ENCODE measurements at places on chromosomes 2 and 18.

DNA sequence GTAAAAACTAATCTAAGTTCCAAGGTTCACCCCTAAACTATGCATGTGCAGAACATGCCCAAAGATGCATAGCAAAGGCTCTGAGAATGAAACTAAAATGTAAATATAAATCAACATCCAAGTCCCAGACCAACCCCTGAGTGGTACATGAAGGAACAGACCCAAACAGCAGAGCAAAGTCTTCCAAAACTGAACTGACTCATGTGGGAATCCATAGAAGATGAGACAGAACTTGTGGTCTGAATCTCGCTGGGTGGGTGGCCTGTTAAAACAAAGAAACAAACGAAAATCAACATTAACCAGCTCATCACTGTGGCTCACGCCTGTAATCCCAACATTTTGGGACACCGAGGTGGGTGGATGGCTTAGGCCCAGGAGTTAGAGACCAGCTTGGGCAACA lies 29.5 kb upstream of the ATRAID start:
- DNase-seq = no peak

GRCh38 chr2:192230889-192231453 lies 36.2 kb upstream of the TMEFF2 start:
- DNase-seq = no peak

DNA sequence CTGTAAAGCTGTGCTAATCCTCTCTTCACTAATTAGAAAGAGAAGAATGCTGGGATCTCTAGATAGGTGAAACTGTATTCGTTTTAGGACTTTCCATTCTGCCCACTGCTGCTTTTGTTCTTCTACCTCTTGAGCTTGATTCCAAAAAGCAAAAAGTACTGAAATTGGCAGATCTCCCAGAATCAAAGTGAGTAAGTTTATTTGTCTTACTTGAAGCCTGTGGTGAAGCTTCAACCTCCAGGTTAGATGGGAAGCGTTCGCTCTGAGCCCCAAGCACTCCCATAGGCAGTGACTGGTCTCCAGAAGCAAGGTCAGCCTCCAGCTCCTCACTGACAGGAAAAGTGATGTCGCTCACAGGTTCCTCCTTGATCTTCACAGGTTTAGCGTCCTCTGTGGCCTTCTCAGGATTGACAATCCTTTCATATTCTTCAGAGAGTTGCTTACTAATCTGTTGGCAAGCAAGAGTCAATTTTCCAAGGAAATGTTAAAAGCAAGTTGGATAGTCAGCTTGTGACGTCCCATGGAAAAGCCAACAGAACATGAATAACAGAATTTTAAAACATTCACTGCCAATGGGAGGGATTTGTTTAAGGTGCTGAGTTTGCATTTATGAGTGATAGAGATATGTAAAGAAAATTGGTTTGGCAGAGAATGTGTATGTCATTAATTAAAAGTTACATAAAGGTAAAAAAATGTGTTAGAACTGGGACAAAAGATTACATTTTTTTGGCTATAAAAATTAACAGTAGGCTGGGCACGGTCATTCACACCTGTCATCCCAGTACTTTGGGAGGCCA lies 8.1 kb downstream of the SUPT7L start:
- no peak for DNase-seq

- DNase-seq = peak; percentile 19
These were observed 50.6 kb downstream of the GALNT3 start for GRCh38 chr2:165743442-165743841.

GRCh38 chr2:113117541-113118262 lies 9.7 kb upstream of the IL1RN start:
- DNase-seq = no peak

GRCh38 chr2:188425266-188425665 lies 133.6 kb downstream of the GULP1 start:
- no peak for DNase-seq

DNA sequence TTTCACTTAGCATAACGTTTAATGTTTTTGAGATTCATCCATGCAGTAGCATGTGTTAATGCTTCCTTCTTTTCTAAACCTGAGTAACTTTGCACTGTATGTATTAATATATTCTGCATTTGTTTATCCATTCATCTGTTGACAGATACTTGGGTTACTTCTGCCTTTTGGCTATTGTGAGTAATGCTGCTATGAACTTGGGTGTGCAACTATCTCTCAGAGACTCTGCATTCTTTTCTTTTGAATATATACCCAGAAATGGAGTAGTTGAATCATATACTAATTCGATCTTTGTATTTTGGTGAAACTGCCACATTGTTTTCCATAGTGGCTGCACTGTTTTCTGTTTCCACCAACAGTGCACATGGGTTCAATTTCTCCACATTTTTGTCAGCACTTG lies 128.3 kb downstream of the SH3BP4 start:
- DNase-seq = no peak

DNA sequence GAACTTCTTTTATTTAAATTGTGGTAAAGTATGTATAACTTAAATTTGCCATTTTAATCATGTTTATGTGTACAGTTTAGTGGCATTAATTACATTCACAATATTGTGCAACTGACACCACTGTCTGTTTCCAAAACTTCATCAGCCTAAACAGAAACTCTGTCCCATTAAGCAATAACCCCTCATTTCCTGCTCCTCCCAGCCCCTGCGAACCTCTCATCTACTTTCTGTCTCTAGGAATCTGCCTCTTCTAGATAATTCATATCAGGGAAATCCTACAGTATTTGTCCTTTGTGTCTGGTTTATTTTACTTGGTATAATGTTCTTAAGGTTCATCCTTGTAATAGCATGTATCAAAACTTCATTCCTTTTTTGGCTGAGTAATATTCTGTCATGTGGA lies 75.1 kb downstream of the BOLA3 start:
- no peak for DNase-seq

- DNase-seq = no peak
These were observed 336.1 kb upstream of the PKDCC start for GRCh38 chr2:41711736-41712135.

DNA sequence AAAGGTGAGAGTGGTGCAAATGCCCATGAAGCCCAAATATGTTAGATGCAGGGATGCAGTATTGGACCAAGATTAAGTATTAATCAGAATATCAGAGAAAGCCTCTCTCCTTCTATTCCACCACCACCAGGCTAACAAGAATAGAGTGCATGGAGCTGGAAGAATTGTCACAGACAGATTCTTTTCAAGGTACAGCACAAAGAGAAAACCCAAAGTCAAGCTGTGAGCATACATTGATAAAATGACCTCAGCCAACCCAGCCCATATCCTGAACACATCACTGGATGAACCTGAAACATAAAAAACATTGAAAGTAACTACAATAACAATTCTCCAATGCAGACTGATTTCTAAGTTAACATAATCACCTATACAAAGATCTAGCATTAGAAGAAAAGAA lies 445.7 kb upstream of the NETO1 start:
- DNase-seq = no peak

- no peak for DNase-seq
These were observed 29.9 kb downstream of the MRPL19 start for GRCh38 chr2:75676464-75676863.

DNA sequence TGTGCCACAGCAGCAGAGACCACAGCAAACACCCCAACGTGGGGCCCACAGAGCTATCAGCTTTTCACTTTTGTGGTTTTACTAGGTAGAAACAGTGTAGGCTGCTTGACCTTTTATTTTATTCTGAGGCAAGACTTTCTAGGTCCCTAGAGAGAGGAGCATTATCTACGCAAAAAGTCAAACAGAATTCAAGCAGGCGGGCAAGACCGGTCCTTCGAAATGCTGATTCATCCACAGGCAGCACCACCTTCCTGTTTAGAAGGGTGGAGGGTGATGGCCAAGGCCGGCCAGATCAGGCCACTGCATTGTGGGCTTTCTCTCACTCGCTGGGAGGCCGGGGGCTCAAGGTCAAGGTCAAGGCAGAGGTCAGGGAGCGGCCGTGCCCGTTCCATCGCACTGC lies 573.0 kb downstream of the GALR1 start:
- DNase-seq = no peak

GRCh38 chr2:67032076-67032475 lies 365.1 kb upstream of the ETAA1 start:
- no peak for DNase-seq

DNA sequence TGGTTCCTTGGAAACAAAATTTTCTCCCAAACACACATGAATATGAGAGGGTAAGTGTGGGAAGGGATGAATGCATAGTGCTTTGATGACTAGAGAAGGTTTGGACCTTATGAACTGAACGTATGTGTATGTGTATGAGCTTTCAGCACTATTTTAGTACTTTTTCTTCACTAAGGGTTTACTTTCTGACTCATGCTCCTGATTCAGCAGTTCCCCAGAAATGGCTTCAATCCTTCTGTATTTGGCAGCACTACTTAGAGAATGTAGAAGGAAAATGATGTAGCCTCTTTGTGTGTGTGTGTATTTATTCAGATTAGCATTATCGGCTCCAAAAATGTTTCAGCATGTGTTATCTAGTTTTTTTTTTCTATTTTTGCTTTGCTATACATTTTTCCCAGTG lies 22.2 kb downstream of the KCNJ3 start:
- no peak for DNase-seq

- DNase-seq = no peak
These were observed 14.5 kb downstream of the SLC40A1 start for GRCh38 chr2:189566046-189566445.

DNA sequence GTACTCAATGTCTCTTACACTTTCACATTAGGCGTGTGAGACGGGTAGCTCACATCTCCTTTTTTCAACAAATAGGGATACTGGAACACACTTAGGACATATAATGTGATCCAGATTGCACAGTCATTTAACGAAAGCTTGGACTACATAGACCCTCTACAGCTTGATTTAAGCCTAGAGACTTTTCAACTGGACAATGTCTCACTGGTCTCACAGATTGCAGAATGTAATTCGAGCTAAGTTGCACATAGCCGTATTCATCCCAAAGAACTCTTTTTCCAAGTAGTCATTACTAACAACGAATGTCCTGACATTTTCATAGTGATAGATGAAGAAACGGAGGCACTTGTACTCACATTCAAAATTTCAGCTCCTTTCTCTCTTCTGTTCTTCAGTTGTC lies 612.1 kb downstream of the ZEB2 start:
- DNase-seq = no peak

- no peak for DNase-seq
These were observed 21.3 kb upstream of the PIK3C3 start for GRCh38 chr18:41933778-41934177.

- DNase-seq = no peak
These were observed 207.7 kb downstream of the TNS1 start for GRCh38 chr2:217795067-217795466.

- no peak for DNase-seq
These were observed 15.9 kb upstream of the NMUR1 start for GRCh38 chr2:231546014-231546715.

DNA sequence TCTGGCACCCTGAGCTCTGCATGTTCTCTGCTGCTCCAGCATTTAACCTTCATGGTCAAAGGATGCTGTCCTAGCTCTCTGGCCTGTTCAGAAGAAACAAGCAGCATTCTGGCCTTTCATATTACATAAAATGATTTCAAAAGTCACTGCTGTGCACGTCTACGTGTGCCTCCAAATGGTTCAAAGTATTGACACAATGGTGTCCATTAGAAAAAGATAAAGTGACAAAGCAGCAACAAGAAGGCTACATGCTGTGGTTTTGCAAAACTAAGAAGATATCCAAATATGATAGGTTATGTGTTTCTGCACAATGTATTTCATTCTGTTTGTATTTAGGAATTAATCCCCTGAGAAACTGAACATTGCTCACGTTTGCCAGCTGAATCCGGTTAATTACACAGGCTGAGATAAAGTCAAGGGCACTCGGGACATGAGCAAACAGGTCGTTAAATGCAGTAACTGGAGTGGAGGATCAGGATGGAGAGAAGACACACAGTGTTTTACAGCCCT lies 258.5 kb downstream of the DOK6 start:
- DNase-seq = no peak

GRCh38 chr2:70596293-70596692 lies 42.7 kb upstream of the TGFA start:
- DNase-seq = no peak

Measured in GM10248 (cell line).